ENCODE measurements at places on chromosomes 5 and 9. TPM values are rescaled to one million over a fixed set of nuclear protein-coding genes. Genes with fewer than 3 reads are reported as not detected.

C9 gene
- polyA plus RNA-seq = 0.03 TPM

C5orf63 gene
- 1.4 TPM for polyA plus RNA-seq

LURAP1L gene
- 1.5 TPM for polyA plus RNA-seq

NRG2 gene
- polyA plus RNA-seq = 0.30 TPM

TRIM23 gene
- polyA plus RNA-seq = 2.5 TPM

CSF1R gene
- polyA plus RNA-seq = not detected

GTF3C4 gene
- polyA plus RNA-seq = 3.3 TPM

NFIB gene
- 23.4 TPM for polyA plus RNA-seq

DNA sequence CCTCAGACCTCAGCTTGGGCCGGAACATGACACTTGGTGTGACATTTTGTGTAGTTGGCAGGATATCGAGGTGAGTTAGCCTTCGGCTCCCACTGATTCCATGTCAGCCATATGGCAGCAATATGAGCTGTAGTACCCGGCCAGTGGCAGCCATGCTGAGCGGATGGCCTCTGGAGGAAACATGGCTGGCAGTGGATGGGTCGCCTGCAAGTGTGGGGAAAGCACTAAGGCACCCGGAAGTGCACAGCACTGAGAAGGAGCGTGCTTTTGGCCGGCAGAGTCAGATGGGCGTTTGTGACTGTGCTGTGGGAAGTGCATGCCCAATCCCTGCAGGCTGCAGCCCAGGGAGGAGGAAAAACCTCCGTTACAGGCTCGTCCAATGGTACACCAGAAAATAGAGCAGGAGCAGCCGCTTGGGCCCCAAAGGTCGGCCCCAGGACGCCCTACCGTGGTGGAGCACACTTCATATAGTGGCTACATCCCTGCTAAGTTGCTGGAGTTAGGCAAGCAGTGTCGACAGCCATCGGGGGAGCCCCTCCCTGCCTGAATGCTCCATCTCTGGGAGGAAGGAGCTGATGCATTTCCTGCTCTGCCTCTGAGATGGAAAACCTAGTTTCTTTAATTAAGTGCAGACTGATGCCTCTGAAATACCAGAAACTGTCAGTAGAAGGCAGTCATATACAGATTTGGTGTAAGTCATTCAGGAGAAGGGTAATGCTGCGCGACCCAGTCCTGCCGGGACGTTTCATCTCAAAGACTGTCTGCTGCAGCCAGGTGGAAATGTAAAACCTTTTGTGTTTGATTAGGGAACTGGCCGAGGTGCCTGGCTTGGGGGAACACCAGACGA lies 2185.8 kb upstream of the ACO1 start:
- DNase-seq = no peak

GRCh38 chr9:121906074-121906870 lies 186.8 kb downstream of the TTLL11 start:
- peak; percentile 70 for DNase-seq

DNA sequence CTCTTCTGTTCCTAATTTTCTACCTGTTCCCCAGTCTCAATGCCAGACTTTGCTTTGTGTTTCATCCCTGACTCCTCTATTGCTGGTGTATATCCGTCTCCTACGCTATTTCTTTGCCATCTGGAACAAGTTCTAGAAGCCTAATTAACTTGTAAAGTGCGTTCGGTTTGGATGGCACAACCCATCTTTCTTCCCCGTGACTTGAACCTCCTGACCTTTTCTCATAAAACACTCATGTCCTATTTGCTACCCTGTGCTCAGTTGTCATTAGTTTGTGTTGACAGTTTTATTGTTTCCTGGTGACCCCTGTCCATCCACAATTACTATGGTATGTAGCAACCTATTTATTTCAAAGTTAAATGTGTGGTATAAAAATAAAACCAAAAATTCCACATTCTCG lies 323.5 kb downstream of the TLE4 start:
- no peak for DNase-seq

DNA sequence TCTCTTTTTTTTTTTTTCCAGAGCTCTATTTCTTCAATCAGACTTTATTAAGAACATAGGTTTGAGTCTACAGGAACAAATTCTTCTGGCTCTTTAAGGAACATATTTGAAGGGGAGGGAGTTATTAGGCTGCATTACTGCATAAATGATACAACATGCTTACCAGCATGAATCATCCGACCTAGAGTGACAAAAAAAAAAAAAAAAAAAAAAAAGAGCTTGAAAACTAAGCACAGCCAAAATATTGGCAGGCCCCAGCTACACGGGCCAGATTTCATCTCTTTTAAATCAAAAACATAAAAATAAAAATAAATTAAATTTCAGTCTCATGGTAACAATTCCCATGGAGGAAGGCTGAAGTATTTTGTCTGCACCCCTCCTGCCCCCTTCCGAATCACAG lies 26.3 kb downstream of the MSX2 start:
- DNase-seq = no peak

DNA sequence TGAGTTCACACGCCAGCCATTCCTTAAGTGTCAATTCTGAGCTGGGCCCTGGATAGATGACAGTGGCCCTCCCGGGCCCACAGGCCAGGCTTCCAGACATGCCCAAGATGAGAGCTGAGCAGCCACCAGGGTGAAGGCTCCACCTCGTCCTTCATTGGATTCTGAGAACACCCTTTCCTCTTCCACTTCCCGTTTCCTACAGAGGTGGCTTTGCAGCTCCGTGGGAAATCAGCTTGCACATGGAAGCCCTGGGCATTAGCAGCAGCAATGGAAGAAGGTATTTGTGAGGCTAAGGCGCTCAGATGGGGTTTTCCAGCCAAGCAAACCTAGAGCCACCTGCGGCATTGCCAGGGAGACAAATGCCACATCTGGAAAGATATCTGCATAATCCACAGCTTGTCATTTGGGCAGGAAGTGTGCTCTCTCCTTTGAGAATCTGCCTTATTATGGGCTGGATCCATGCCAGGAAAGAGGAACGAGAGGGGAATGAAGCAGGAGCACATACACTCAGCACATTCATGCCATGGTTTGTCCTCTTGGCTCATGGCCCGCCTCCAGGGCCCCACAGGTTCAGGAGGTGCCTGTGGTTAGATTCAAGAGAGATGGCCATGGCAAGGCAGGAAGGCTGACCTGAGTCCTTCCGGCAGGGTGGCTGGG lies 34.1 kb downstream of the CFAP77 start:
- no peak for DNase-seq

- DNase-seq = no peak
These were observed 299.5 kb downstream of the MEF2C start for GRCh38 chr5:88583471-88583870.

DNA sequence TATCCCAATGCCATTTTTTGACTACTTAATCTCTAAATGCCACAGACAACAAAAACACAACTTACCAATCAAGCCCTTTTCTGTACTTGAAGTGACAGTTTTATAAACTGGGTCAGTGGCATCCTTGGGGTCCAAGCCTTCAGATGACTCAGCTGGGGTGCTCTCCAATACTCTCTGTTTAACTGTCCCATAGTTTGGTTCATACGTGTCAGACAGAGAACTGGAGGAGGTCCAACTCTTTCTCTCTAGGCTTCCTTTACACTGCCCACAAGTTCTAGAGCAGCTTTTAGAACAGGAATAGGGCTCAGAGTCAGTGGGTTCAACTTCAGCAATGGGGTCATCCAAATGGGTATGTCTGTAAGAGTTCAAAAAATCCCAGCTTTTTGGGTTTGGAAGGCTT lies 166.9 kb downstream of the CDC42SE2 start:
- no peak for DNase-seq

DNA sequence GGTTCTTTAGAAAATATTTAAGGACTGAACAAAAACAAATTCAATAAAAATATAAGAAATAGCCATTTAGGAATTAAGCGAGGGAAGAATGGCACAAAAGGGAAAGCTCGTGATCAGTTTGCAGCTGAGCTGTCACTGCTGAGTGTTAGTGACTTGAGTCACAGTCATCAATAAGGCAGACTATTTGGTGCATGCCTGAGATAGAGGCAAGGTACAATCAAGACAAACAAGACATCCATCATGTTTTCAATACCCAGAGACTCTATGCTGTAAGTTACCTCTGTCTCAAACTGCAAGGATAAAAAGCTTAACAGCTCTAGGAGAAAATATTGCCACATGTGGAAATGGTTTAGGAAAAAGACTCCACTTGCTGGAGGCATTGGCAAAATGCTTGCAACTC lies 426.4 kb upstream of the TYRP1 start:
- DNase-seq = no peak
